ENCODE measurements at places on chromosomes 5 and 9.
A peak's percentile ranks its signal among the peaks of the same experiment; 100 is the strongest.

DNA sequence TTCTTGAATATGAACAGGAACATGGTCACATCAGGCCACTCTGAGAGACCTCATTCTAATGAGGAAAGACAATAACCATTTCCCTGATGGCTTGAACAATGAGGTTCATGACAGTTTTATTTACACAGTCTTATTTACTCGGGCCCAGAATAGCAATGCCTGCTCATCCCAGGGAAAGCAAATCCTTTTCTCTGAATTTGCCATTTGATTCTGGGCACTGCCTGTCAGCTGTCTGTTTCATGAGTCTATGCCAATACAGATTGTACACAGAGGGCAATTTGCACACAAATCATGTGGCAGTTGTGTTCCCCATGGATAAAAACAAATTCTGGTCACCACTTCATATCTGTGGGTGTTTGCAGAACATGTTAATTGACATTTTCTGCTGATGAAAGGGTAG, 492.5 kb downstream of the ACTL7B start:
- DNase-seq: no peak

- no peak for DNase-seq
Measured at GRCh38 chr5:6838736-6839135, 125.5 kb downstream of the TENT4A start.

DNA sequence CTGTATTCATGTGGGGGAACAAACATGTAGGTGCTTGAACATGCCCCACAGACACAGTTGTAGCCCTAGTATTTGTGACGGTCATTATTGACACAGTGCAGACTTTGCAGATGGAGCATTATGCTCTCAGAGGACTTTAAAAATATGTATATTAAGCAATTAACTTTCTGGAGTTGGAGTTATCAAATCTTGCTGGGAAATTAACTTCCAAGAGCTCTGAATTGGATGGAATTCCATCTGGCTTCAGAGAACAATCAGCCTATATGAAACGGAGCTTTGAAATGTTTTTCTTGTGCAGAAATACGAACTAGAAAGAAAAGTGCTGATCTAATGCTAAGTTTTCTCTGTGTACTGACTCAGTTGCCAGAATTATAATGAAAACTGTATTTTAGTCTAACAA, 50.9 kb upstream of the FSD1L start:
- DNase-seq: no peak

GRCh38 chr5:175728316-175728715, 70.4 kb downstream of the HRH2 start:
- no peak for DNase-seq

GRCh38 chr5:61280205-61280604, 51.9 kb upstream of the ZSWIM6 start:
- DNase-seq: peak; percentile 64

DNA sequence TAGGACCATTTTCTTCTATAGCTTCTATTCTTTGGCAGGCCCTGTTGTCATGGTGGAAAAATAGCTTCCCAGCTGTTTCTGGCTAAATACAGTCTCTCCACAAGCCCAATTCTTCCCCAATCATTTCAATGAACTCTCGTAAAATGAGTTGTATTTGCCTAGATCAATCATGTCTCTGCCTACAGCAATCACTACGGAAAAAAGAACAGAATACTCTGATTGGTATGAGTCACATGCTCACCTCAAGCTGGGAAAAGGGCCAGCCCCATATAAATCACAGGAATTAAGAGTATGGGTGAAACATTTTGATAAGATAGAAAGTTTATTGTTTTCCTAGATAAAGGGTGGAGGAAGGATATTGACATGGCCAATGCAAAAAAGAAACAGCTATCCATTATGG, 711.4 kb downstream of the EFNA5 start:
- no peak for DNase-seq

- DNase-seq: no peak
Measured at GRCh38 chr5:125327676-125328075, 581.2 kb upstream of the ZNF608 start.

- DNase-seq: no peak
Measured at GRCh38 chr9:86075132-86076109, 23.9 kb downstream of the GOLM1 start.

DNA sequence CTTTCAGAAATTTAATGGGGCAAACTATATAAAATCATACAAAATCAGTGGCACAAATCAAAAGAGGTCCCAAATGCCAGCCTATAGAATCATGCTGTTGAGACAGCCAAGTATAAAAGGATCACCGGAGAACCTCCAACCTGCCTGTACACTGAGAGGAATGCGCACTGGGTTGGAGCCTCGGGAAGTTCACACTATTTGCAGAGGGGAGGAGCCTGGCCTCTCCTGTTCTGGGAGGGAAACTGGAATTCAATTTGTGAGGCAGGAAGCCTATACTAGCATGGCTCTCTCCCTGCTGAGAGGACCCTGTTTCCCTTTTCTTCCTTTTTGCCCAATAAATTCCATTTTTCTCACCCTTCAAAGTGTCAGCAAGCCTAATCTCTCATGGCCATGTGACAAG, 406.0 kb downstream of the HINT1 start:
- DNase-seq: no peak

DNA sequence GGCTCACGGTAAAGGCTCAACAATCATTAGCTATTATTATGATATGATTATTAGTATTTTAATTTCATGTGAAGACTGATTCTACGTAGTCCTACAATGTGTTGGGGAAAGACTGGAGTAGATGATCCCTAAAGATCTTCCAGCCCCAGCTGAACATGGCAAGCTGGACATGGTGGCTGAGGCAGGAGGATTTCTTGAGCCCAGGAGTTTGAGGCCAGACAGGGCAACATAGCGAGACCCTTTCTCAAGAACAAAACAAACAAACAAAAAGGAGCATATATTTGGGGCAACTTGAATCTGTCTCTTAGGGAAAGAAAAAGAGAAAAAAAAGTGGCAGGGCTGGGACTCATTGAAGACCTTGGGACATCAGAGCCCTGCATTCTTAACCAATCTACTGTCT, 16.2 kb upstream of the FAT2 start:
- no peak for DNase-seq

- no peak for DNase-seq
Measured at GRCh38 chr5:13357929-13358328, 586.6 kb downstream of the DNAH5 start.

DNA sequence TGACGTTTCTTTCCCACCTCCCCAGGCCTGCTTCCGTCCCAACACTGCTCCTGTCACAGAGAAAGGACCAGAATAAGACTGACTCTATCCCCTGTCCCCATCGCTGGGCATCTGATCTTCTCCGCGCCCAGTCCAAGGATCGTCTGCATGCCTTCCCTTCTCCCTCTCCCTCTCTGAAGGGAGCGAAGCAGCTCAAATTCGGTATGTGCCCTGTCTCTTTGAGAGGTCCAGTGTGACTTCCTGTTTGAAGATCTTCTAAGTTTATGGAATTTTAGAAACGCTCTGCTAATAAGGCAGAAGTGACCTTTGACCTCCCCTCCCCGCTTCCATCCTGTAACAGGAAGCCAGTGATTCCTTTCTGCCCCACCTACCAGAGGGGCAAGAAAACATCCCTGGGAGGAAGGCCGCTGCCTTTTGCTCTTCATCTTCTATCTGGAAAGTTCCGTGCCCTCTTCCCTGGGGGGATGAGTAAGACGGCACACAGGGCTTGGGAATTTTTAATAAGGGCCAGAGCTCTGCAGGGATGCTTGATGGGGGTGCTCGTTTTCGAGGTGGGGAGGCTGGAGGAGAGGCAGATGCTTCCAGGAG, 40.7 kb upstream of the RNU6ATAC start:
- DNase-seq: peak; percentile 8

GRCh38 chr9:2338777-2339365, 282.7 kb upstream of the VLDLR start:
- DNase-seq: no peak

DNA sequence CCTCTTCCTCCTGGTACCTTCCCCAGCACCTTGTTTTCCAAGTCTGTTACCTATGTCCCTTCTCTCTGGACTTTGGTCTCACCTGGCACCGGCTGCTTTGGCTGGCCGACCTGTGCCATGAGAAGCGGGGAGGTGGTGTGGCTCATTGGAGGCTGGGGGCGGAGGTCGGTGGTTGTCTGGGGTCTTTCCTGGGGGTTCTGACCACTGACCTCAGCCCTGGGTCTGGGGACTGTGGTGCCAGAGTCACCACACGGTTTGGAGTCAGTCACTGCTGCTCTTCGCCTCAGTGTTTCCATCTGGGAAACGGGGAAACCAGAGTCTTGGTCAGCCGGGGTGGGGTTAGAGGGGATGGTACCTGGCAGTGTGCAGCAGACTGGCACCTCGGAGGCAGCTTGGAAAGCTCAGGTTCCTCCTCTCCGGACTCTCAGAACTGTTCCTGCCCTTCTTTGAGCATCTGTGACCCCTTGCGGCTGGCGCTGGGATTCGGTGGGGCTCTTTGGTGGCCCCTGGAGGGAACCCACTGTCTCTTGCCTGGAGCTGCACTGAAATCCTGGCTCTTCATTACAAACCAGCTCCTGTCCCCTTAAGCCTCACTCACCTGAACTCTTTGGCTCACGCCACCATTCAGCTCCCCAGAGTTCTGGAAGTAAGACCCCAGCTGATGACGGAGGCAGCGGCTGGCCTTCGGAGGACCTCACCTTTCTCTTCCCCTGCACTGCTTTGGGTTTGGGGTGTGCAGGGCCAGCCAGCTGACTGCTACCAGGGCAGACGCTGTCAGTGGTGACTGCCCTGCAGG, 4.1 kb upstream of the RXRA start:
- DNase-seq: no peak

GRCh38 chr5:72101828-72102227, 5.4 kb upstream of the MAP1B start:
- DNase-seq: no peak

Data from skeletal muscle cell (primary cell).